ENCODE measurements at places on chromosomes 7 and 10.

- no peak for DNase-seq
Measured at GRCh38 chr10:110833234-110833940, 38.3 kb upstream of the PDCD4 start.

- no peak for DNase-seq
Measured at GRCh38 chr7:29087840-29088170, 58.5 kb downstream of the CPVL start.

- DNase-seq, result no peak
Measured at GRCh38 chr10:44786286-44786850, 124.8 kb upstream of the TMEM72 start.

GRCh38 chr10:133528845-133529575, 1.8 kb downstream of the CYP2E1 start:
- DNase-seq, result no peak

- no peak for DNase-seq
Measured at GRCh38 chr10:130575756-130576285, 439.6 kb downstream of the GLRX3 start.

DNA sequence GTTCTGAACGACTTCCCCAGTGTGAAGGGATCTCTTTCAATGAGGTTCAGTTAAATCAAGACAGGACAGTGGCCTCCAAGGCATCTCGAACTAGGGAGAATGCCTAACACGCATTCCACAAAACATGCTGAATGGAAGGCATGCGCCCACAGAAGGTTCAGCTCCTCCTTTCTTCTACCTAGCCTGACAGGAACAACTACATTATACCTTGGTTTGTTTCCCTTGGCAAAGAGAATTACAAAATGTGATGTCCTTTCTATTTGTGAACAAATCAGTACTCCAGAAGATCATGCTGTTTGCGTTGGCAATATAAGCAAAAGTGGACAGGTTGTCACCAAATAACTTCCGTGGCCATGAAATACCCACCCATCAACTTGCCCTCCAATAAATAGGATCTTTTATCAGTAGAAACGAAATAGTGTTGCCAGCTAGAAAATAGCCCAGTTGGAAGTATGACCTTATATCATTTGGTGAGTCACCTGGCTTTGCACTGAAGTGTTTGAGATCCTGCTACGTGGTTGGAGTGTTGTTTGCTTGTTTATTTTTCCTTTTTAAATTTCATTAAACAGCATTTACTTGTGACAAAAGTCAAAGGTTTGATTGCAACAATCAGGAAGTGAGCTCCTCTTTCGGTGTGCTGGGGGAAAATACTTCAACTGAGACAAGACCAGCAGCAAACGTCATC, 117.0 kb upstream of the FAM204A start:
- DNase-seq, result no peak

DNA sequence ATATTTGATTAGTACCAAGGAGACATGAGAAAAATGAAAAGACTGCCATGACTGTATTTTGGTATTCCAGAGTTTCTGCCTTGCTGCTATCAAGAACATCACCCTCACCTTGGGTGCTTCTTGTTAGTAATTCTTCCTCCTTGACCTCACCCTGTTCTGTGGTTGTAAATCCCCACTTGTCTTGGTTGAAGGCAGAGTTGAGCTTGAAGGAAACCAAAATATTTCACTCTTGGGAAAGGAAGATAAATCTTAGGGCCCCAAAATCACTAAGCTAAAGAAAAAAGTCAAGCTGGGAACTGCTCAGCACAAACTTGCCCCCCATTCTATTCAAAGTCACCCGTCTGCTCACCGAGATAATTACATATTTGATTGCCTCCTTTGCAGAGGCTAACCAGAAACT, 20.6 kb upstream of the AKR1C3 start:
- no peak for DNase-seq

DNA sequence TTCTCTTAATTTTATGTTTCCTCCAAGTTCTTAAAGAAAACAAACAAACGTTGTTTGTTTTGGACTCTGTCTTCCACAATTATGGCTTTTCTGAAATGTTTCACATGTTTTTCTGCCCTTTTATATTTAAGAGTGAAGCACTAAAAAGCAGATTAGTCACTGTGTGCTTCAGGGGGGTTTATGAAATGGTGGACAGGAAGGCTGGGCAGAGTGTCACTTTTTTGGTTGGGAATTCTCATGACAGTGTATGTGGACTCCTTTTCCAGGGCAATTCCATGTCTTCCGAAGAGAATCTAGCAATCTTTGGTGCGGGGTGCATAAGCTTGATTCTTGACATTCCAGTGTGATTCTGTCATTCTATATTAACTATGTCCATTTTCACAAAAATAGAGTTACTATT, 669.4 kb downstream of the PARD3 start:
- DNase-seq, result no peak

DNA sequence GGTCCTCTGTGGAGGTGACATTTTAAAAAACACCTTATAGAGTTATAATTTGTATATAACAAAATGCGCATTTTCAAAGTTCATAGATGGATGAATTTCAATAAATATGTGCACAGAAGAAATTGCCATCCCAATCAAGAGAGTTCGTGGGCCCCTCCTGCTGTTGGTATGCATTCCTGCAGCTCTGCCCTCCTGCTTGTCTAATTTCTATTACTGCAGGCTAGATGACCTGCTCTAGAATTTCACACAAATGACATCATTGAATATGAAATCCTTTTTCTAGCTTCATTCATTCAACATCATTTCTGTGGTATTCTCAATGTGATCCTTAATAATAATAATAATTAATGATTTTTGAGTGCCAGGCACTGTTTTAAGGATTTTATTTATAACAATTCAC, 348.2 kb downstream of the SDK1 start:
- DNase-seq, result no peak

DNA sequence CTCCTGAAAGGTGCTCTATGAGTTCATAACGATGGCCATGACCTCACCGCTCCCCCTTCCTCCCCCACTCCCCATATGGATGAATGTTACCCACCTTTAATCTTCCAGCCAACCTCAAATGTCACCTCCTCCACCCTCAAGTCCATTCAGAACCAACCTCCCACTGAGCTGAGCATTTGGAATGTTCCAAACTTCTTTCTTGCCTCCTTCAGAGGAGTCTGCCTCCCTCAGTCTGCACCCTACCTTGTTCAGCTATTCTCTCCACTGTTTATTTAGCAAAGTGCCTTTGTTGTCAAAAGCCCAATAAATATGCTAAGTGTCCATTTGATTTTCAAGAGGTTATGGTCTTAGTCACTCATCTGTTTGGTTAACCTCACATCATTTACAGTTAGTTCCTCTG, 22.9 kb upstream of the MTPAP start:
- no peak for DNase-seq

DNA sequence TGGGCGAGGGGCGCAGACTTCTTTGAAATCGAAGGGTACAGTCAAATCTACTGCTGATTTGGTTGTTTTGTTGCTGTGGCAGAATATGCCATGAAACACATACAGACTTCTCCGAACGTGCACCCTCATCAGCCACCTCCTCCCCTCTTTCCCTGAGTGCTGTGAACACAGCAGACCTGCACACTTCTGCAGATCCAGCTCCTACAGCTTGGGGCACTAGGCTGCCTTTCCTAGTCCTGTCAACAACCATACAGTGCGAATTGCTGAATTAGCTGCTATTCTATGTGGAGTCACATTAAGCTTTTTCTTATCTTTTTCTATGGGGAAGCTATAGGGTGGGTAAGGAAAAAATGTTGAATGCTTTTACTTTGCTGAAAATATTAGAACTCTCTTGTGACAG, 57.5 kb downstream of the COL17A1 start:
- DNase-seq, result peak; percentile 21

GRCh38 chr10:120382360-120382759, 74.7 kb upstream of the PLPP4 start:
- DNase-seq, result no peak

DNA sequence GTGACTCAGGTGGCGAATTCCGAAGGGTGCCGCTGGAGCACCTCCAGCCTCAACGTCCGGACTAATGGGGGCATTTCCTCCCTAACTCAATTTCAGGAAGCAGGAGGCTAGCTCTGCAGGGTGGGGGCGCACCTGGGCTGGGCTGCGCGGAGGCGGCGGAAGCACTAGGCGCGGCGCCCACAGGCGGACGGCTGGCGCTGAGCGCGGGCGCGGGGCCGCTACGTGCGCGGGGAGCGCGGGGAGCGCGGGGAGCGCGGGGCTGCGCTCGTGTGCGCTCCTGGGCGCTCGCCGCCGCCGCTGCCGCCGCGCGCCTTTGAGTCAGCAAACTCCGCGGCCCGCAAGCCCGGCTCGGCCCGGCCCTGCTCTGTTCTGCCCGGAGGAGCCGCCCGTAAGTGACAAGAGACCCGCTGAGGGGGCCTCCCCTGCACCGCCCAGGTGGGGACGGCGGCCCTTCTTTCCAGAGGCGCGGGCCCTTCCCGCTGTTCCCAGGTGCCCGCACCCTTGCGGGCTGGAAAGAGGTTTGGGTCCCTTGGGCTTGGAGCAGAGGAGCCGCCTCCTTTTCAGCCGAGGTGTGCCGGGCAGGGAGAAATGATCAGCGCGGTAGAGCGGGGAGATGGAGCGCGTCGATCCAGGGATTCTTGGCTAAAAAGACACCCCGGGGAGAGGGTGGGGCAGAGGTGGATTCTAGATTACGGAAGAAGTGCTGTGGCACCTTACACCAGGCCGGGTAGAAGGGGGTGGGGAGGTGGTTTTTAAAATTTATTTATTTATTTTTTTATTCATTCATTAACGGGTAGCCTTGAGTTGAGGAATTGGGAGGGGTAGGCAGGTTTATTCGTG, at the start of gene SNX10:
Gene SNX10, plus strand, starts transcription at position 164 of the 840 bp plus-strand sequence. CDS start 54,581 bp downstream, outside the sequence.
- DNase-seq, result peak; percentile 77

- no peak for DNase-seq
Measured at GRCh38 chr10:33772370-33773252, 438.1 kb upstream of the NRP1 start.

- peak; percentile 72 for DNase-seq
Measured at GRCh38 chr7:137898839-137899721, 52.3 kb upstream of the DGKI start.

- DNase-seq, result no peak
Measured at GRCh38 chr7:155262031-155262430, 35.6 kb upstream of the INSIG1 start.

- DNase-seq, result peak; percentile 6
Measured at GRCh38 chr7:28626624-28627262, 214.4 kb downstream of the CREB5 start.

- DNase-seq, result no peak
Measured at GRCh38 chr10:34169677-34170076, 645.4 kb downstream of the PARD3 start.

GRCh38 chr7:3064067-3064466, 20.4 kb upstream of the CARD11 start:
- DNase-seq, result no peak

GRCh38 chr10:36301139-36301538, 659.0 kb upstream of the FZD8 start:
- no peak for DNase-seq

DNA sequence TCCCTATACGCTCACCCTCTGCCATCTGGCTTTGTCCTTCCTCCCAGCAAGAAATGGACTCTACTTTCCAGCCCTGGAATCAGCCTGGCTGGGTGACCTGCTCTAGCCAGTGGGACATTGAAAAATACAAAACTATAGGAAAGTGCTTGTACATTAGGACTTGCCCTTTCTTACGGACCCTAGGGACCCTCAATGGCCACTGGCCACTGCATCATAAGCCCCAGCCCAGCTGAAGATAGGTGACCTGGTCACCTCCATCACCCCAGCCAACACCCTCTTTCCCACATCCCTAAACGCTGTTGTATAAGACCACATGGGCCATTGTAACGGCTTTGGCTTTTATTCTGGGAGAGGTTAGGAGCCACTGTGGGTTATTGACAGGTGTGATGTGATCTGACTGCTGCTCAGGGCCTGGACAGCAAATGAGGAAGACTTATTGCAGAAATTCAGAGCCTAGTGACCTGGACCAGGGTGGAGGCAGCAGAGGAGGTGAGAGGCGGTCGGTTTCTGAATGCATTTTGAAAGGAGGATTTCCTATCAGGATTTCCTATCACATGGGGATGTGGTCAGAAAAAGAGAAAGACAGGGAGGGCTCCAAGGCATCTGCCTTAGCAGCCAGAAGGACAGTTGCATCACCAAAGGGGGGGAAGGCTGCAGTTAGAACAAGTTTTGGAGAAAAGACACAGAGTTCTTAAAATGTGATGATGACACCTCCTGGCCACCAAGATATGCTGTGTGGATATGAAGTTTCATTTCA, 2.2 kb upstream of the LMBR1 start:
- peak; percentile 21 for DNase-seq
